ENCODE measurements at places on chromosomes 11 and 22.

DNA sequence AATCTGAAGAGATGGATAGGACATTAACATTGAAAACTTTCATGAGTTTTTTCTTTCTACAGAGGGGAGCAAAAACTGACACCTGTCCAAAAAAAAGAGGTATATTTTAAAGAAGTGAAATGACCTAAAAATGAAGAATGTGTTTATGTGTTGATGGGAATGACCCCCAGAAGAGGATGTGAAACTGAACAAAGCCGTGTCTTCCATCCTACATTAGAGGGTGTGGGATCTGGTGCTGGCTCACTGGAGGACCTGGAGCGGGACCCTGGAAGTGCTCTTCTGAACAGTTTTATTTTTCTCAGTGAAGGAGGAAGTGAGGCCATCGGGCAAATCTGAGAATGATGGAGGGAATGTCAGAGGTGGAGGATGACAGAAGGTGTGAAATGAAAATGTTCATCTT, 470.1 kb downstream of the NTM start:
- no peak for DNase-seq

GRCh38 chr11:127962416-127962815, 624.9 kb downstream of the ETS1 start:
- no peak for DNase-seq

GRCh38 chr11:2385156-2386151, 8.3 kb downstream of the CD81 start:
- no peak for DNase-seq

GRCh38 chr11:46278387-46279125, 1.1 kb downstream of the CREB3L1 start:
- no peak for DNase-seq

GRCh38 chr11:60870276-60870675, 2.9 kb downstream of the ZP1 start:
- DNase-seq: no peak

DNA sequence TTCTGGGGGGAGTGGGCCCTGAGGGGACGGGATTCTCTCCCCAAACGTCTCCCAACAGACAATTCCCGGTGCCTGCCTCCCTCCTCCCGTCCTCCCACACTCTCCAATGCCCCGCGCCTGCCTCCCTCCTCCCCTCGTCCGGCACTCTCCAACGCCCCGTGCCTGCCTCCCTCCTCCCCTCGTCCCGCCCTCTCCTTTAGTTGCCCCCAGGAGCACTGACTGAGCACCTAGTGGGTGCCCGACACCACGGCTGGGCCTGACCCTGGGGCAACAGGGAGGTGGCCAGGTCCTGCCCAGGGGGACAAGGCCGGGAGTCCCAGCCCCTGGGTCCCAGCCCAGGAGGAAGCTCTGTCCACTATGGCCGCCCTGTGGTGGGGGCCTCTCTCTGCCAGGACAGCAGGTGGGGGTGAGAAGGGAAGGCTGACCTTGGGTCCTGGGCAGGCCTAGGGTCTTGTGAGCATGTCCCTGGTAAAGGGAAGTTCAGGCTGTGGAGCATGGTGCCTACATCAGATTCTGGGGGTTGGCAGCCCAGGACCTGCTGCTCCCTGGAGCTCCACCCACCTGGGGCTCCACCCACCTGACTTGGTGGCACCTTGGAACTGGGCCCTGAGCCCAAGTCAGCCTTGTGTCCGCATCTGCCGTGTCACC, 942.3 kb downstream of the BRD1 start:
- DNase-seq: no peak

DNA sequence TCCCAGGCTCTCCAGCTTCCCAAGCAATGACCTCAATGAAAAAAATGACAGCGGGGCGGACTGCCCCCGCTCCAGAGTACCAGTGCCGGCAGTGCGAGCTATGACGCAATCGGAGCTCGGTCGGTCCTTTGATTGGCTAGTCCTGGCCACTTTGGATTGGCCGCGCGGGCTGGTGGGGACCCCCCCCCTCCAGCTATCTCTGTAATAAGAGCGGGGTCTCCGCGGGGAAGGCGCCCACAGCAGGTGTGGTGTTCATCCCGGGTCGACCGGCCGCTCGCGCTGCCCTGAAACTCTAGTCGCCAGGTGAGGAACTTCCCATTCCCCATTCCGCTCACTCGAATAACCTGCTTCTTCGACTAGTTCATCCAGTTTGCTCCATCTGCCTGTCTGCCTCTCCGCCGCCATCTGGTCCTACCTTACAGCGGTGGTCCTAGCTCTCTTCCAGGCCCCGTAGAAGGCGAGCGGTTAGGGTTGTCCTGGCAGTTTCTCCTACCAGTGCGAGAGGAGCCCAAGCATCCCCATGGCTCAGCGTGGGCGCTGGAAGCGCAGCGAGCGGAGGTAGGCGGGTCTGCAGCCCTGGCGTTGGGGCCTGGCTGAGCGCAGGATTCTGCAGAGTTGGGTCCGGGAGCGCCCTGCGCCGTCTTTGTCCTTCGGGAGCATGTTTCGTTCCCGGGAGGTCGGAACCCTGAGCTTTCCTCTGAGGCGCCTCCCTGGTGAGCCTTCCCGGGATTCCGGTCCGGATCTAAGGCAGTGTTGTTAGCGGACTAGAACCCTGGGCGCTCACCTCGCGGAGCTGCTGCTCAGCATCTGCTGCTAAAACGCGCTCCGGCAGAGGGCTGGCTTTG, at the start of gene CALCB:
TSS of gene CALCB (plus strand) at position 233 of the 845 bp plus-strand sequence. CDS start 1,126 bp downstream, outside the sequence.
- no peak for DNase-seq

DNA sequence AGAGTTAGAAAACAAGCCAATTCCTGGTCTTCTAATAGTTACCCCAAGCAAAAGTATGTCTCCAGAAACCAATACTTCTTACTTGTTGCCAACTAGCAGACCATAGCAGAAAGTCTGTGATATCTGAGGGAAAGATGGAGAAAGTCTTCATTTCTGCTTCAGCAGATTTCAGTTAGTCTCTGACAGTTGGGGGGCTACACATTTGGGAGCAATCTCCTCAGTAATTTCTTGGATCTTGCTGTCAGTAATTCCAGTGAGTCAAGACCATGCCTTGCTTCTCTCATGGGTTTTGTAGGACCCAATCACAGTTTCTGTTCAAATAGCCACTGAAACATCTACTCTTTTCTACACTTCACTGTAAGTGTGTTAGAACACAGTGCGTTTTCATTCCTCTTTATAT, 118.8 kb downstream of the ATXN10 start:
- DNase-seq: no peak

DNA sequence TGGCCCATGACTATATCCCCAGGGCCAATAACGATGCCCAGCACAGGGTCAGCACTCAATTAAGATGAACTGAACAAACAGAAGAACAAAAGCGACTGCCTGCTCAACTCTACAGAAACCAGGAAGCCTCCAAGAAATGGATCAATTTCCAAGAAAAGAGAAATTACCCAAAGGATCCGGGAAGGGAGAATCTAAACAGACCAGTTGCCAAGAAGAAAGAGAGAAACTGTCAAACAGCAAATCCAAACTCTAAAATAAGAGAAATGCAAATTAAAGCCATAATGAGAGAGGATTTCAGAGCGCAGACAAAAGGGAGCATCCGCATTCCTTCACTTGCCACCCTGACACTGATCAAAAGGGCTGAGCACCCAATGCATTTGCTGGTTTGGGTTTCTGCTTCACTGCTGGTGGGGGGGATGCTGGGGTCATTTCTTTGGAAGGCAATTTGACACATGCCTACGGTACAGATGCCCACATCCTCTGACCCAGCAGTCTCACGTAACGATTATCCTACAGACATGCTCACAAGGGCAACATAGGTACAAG, 37.7 kb upstream of the RFPL3 start:
- DNase-seq: no peak

- no peak for DNase-seq
These were observed 138.5 kb downstream of the RAB38 start for GRCh38 chr11:88036701-88037100.

DNA sequence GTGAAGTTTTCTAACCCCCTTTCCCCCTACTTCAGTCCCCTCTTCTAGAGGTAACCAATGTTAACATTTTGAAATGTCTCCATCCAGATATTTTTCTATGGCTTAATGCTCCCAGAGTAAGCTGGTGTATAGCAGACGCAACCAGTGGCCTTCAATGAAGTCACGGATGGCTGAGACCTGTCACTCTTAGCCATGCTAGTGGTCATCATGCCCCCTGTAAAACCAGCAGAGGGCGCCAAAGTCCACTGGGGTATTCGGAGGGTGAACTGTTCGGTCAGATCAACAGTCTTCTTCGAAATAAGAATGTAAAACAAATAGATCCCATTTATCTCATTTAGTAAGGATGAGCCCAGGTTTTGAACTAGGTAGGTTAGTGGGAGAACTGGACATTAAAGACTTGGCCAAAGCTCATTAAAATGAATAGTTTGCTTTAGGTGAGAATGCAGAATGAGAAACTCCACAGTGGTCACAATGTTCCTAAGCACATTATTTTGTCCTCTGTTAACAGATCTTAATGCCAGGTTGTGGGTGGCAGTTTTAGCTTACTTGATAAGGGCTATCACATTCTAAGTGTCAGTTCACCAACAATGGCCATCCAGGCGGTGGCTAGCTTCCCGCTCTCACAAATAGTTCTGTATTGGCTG, 8.6 kb upstream of the MMP8 start:
- peak; percentile 4 for DNase-seq

GRCh38 chr11:102225689-102226568, 91.4 kb upstream of the BIRC3 start:
- no peak for DNase-seq

- DNase-seq: no peak
These were observed 21.8 kb downstream of the MS4A4E start for GRCh38 chr11:60221181-60221580.

- DNase-seq: no peak
These were observed 143.3 kb downstream of the DLG2 start for GRCh38 chr11:85483861-85484260.

DNA sequence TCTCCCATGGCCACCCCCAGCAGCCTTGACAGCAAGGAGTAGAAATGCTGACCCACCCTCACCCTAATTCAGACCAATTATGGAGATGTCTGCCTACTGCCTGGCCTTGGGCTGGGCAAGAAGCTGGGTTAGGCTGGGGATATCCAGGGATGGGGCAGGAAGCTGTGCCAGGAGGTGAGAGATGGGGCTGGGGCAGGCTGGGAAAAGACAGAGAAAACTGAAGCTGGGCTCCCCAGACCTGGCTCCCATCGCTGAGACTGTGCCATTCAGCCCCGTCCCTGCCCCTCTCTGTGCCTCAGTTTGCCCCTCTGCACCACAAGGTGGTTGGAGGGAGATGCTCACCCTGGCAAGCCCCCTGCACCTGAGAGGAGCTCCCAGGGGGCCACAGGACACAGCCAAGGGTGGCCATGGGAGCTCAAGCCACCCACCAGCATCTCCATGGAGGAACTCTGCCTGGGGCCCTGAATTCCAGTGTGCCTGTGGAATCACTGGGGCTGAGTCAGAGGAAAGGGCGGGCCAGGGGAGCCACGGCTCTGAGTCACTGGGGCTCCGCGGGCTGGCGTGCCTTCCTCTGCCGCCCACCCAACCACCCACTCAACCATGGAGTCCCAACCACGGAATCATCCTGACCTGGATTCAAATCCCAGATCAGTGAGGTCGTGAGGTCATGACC, 6.0 kb upstream of the CARD10 start:
- DNase-seq: no peak

GRCh38 chr11:73265853-73266645, 6.1 kb upstream of the P2RY6 start:
- no peak for DNase-seq

DNA sequence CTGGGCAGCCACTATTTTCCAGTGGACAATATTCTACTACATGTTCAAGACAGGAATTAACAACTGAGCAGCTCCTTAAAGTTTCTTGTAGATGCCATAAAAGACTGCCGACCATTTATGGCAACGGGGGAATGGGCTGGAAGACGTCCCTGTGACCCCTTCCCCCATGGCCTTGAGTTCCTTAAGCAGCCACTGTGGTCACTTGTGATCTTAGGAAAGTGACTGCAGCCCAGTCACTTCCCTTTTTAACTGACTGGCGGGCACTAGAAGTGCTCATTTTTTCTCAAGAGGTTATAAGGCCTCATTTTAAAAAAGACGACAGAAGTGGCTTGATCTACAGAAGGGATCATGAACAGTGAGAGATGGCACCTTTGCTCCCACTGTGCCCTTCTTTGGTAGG, 153.2 kb upstream of the NARS2 start:
- no peak for DNase-seq

DNA sequence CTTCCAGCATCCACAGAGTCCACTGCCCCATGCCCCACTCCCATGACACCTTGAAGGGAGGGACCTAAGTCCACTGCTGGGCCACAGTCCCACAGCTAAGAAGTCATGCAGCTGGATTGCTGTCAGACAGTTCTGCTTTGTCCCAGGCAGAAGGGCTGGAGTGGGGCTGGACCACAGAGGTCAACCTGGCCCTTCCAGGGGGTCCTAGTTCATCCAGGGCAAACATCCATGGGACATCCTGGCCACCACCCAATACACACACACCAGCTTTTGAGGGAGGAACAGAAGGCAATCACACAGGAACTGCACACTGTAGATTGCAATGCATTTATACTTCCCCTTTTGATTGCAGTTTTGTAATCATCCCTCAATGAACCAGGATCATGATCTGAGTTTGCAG, 11.3 kb upstream of the APOL4 start:
- DNase-seq: no peak

GRCh38 chr22:31279327-31279669, 13.0 kb downstream of the PIK3IP1 start:
- DNase-seq: no peak

GRCh38 chr11:101894505-101894904, 20.3 kb upstream of the CEP126 start:
- no peak for DNase-seq

GRCh38 chr11:77283101-77283500, 18.4 kb downstream of the GDPD4 start:
- DNase-seq: no peak

- DNase-seq: no peak
These were observed 224.1 kb downstream of the CADM1 start for GRCh38 chr11:115279813-115280761.

DNA sequence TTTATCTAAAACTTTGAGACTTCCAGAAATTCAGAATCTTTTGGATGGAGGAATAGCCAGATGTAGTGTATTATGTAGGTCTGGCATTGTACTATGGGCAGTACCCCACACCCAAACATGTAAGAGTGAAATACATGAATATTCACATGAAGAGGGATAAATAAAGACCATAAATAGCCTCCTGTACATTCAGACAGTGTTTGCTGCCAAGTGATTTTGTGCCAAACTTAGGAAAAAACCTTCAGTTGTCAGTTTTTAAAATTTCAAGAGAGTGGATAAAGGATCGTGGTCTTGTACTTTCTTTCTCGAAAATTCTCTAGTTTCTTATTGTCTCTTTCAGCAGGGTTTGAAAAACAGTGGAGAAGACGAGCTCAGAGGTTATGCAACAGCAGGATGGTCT, 150.3 kb upstream of the LARGE1 start:
- DNase-seq: no peak

All from stimulated activated CD8-positive, alpha-beta memory T cell treated with anti-CD3 and anti-CD28 coated beads, Interleukin-12 subunit alpha, Interleukin-12 subunit beta, amount 100 ng/mL, for 1 hour (primary cell).